Gastrocnemius medialis (tissue), 4 donors: ENCODE measurements at places on chromosomes 3 and 15.

- no peak for DNase-seq
These were observed 1053.5 kb downstream of the SI start for GRCh38 chr3:164024786-164025185.

- no peak for DNase-seq
These were observed 361.3 kb downstream of the ULK4 start for GRCh38 chr3:41600616-41601015.

DNA sequence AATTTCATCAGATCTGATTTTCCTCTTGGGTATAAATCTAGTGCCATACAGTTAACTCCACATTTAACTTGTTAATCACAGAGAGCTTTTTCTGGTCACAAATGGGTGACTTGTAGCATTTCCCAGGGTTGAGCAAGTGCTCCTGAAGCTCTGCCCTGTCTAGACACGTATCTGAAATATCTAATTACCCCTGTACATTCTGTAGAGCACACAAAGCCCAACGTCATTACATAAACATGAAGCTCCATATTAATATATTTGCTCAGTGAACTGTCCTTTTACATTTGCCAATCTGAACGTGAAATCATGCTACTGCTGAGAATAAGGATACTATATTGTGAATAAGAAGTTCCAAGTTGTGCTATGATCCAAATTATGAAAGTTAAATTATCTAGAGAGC, 49.0 kb downstream of the THBS1 start:
- no peak for DNase-seq

GRCh38 chr3:185308126-185308754, 54.4 kb upstream of the EHHADH start:
- DNase-seq: no peak

- no peak for DNase-seq
These were observed 72.5 kb upstream of the ARHGEF3 start for GRCh38 chr3:56874269-56874668.

DNA sequence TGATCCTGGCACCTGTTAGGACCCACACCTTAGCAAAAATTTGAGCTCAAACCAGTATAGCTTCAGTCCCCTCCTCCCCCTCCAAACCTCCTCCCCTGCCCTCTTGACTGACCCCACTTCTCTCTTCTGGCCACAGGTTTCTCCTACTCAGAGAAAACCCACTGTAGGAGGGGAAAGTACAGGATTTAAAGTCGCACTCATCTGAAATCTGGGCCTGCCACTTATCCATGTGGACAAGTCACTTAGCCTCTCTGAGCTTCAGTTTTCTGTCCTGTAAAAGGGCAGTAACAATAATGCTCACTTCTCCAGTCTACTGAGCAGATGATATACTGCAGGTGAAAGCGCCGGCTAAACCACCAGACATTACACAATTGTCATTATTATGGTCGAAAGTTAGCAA, 142.7 kb downstream of the MEGF11 start:
- DNase-seq: no peak

- no peak for DNase-seq
These were observed 229.0 kb downstream of the TLE3 start for GRCh38 chr15:69868756-69869155.

GRCh38 chr15:31740203-31740602, 290.1 kb upstream of the CHRNA7 start:
- no peak for DNase-seq

- DNase-seq: no peak
These were observed 16.6 kb downstream of the TPRA1 start for GRCh38 chr3:127573912-127574311.
